ENCODE measurements at places on chromosomes 2 and 18.
A peak's percentile ranks its signal among the peaks of the same experiment; 100 is the strongest.

DNA sequence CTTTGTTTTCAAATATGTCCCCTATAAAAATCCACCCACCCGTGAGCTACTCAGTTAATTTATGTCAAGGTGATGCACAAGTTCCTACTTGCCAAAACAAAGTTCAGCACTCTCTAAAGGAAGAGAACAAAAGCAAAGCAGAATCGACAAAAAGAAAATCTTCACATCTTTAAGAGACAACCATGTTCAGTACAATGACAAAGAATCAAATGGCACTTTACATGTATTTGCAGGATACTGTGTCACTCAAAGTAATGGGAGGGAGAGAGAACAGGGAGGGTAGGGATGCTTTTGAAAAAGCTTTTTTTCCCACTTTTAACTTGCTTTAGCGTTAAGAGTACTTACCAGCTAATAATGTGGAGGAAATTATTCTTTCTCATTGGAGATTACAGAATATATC is 39.0 kb upstream of the FAM237A start:
- no peak for DNase-seq

- no peak for DNase-seq
Observed at GRCh38 chr2:8003462-8004075, 678.3 kb upstream of the ID2 start.

DNA sequence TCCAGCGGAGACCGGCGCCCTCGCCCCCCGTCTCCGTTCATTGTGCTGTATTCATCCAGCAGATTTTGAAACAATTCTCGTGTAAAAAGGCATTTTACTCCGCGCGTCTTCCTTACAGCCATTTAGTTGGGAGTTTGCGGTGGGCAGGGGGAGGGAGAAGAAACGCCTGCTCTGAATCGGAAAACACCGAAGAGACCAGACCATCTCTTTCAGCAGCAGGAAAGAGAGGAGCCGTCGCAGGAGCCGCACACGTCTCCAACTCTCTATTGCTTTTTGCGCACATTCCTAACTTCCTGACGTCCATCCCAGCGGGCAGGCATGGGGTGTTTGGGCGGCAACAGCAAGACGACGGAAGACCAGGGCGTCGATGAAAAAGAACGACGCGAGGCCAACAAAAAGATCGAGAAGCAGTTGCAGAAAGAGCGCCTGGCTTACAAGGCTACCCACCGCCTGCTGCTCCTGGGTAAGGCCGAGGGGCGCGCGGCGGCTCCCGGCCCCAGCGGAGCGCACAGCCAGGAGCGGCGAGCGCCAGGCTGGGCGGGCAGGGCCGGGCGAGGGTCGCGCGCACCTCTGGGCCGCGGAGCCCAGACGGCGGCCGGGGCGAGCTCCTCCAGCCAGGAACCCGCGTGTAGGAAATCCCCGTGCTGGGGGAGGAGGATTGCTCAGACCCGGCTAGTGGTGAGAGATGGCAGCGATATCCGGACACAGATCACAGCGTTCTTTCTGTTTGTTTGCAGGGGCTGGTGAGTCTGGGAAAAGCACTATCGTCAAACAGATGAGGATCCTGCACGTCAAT is 63.2 kb downstream of the GNAL start:
- DNase-seq: no peak

DNA sequence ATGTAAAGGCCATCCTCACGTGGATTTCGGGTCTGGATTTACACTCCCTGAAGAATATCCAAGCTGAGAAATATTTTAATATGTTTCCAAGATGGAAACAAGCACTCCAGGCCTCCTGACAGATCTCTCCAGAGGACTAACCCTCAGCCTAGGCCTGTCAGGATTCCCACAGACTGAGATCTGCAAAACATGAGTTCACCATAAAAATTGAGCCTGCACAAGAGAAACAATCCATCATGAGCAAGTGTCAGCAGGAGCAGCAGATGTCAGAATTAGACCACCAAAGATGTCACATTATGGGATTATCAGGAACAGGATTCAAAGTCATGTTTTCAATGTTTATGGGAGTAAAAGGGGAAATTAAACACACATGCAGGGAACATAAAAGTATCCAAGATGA is 191.3 kb downstream of the TFCP2L1 start:
- DNase-seq: no peak

- peak; percentile 57 for DNase-seq
Observed at GRCh38 chr2:232876161-232876977, 6.3 kb downstream of the SNORC start.

Measured in cerebellar cortex (tissue), 1 donor.